ENCODE measurements at places on chromosomes 4 and X. TPM values are rescaled to one million over a fixed set of nuclear protein-coding genes. Genes with fewer than 3 reads are reported as not detected.

DNA sequence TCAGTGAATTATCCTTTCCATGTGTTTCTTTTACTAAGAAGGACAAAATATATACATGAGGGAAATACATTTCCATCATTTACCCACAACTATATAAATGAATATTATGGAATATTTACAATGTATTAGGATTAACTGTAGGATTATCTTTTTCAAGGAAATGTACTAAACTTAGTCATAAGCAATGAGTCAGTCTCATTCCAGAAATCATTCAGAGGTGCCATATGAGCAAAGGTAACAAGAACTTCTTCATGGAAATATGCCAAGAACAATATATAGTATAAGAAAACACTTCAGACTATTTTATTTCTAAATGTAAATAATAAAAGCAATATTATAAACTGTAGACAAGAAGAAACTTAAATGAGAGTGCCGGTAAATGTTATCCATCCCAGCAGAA, 67.1 kb downstream of the USP38 start:
- H3K27ac ChIP-seq, result no peak overlapping the region
- no peak for DNase-seq
- H3K4me3 ChIP-seq, result no peak overlapping the region
- no peaks in the 10 kb centered on the region for H3K4me1 ChIP-seq
- no peaks in the 10 kb centered on the region for H3K36me3 ChIP-seq
- no peaks in the 10 kb centered on the region for H3K27me3 ChIP-seq

- no peak overlapping the region for H3K27ac ChIP-seq
- no peak overlapping the region for H3K4me3 ChIP-seq
- H3K4me1 ChIP-seq, result no peaks in the 10 kb centered on the region
- no peak for DNase-seq
- H3K27me3 ChIP-seq, result no peaks in the 10 kb centered on the region
These were observed 131.3 kb downstream of the ARHGAP10 start for GRCh38 chr4:147863111-147863747.

DNA sequence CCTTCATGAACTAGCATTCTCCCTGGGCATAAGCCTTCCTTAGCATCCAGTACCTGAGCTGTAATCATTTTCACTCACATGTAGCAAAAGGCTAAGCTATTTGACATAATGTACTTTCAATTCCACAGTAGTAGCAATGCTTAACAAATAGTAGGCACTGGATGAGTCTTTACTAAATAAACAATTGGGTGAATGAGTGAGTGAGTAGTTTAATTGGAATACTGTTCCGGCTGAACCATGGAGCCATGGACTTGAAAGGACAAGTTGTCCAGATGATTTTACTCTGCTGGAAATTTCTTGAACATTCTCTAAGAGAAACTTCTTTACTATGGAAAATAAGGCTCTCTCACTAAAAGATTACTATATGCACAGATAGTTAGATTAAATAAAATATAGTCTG, 159.3 kb downstream of the FAM47B start:
- H3K4me3 ChIP-seq, result no peak overlapping the region
- no peaks in the 10 kb centered on the region for H3K4me1 ChIP-seq
- H3K27me3 ChIP-seq, result no peaks in the 10 kb centered on the region
- no peak overlapping the region for H3K27ac ChIP-seq
- DNase-seq, result no peak

DNA sequence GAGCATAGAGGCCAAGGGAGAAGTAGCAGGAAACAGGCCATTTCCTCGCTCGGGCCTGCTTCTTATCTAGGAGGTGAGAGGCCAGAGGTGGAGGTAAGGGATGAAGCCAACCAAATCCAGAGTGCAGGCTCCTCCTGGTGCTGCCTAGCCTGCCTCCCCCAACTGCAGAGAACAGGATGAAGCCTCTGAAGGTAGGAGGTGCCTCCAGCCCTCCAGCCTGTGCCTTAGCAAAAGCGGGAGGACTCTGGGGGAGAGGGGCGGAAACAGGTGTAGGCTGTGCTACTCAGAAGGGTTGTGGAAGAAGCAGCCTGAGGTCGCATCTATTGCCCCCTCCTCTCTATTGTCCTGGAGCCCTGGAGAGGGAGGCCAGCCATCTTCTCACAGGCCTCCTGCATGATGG, 2.9 kb upstream of the MTM1 start:
- no peaks in the 10 kb centered on the region for H3K4me1 ChIP-seq
- H3K36me3 ChIP-seq, result no peaks in the 10 kb centered on the region
- no peak overlapping the region for H3K27ac ChIP-seq
- no peaks in the 10 kb centered on the region for H3K27me3 ChIP-seq
- no peak overlapping the region for H3K4me3 ChIP-seq

- no peaks in the 10 kb centered on the region for H3K27me3 ChIP-seq
- no peaks in the 10 kb centered on the region for H3K36me3 ChIP-seq
- H3K4me3 ChIP-seq, result peak overlapping the region; percentile 26
- H3K4me1 ChIP-seq, result peaks cover 6% of the 10 kb centered on the region
These were observed 15.2 kb upstream of the SCOC start for GRCh38 chr4:140358281-140358680.

GRCh38 chr4:172900900-172901299, 267.7 kb upstream of the GALNT7 start:
- peak overlapping the region; percentile 19 for H3K4me3 ChIP-seq
- no peaks in the 10 kb centered on the region for H3K4me1 ChIP-seq
- no peaks in the 10 kb centered on the region for H3K27me3 ChIP-seq
- no peak for DNase-seq
- H3K27ac ChIP-seq, result peak overlapping the region; percentile 60

DNA sequence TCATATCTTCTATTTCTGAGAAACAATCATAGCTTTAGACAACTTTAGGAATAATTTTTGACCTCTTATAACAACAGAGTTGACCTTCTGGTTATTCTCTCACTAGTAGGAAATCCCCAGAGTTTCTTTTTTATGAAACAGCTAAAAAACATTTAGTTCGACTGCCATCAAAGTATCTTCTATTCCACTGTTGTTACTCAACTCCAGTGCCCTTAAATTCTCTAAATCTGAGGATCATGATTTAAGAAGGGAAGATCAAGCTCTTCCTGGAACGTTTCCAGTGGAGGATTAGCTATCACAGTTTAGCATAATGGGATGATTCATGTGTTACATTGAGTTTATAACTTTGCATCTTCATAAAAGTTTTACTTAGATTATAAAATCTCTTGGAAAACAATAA, 134.9 kb upstream of the VEGFC start:
- H3K27me3 ChIP-seq, result no peaks in the 10 kb centered on the region
- H3K36me3 ChIP-seq, result no peaks in the 10 kb centered on the region
- H3K27ac ChIP-seq, result no peak overlapping the region

DNA sequence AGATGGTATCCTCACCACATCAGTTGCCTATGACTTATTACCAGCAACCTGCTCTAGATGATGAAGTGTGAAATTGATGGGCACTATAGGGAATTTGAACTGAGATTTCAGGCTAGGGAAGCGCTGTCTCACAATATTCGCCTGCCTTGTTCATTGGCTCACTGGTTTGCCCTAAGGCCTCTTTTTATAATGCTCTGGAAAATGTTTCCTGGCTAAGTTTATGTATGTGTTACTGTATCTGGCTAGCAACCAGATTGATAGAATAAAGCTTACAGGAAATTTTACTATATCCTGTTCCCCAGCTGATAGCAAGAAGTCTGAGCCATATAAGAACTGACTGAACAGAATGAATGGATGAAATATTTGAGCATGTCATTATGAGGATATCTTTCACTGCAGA, 71.6 kb downstream of the GSTCD start:
- H3K36me3 ChIP-seq, result peaks cover 3% of the 10 kb centered on the region
- no peak overlapping the region for H3K4me3 ChIP-seq
- DNase-seq, result no peak
- H3K27me3 ChIP-seq, result no peaks in the 10 kb centered on the region
- no peaks in the 10 kb centered on the region for H3K4me1 ChIP-seq

GRCh38 chrX:12975991-12976558, 1.2 kb downstream of the TMSB4X start:
- H3K27me3 ChIP-seq, result no peaks in the 10 kb centered on the region
- H3K27ac ChIP-seq, result peak overlapping the region; percentile 98
- peaks cover 12% of the 10 kb centered on the region for H3K36me3 ChIP-seq
- peak overlapping the region; percentile 91 for H3K4me3 ChIP-seq
- no peaks in the 10 kb centered on the region for H3K4me1 ChIP-seq

DNA sequence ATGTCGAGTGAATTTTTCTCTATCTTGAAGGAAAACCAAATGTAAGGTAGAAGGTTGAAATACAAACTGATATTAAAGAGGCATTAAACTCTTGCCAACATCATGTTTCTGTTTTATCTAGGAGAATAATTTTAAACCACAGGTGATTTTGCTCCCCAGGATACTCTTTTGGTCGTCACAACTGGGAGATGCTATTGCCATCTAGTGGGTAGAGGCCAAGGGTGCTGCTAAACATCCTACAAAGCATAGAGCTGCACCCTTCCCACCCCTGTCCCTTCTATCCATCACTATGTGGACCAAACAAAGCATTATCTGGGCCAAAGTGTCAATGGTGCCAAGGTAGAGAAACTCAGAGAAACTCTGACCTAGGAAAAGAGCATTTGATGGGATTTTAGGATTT, 154.6 kb upstream of the MAGEB2 start:
- no peak overlapping the region for H3K4me3 ChIP-seq
- no peaks in the 10 kb centered on the region for H3K4me1 ChIP-seq
- H3K36me3 ChIP-seq, result no peaks in the 10 kb centered on the region
- DNase-seq, result peak; percentile 59
- H3K27ac ChIP-seq, result no peak overlapping the region
- H3K27me3 ChIP-seq, result no peaks in the 10 kb centered on the region

GRCh38 chr4:10521424-10521823, 64.2 kb upstream of the ZNF518B start:
- H3K27ac ChIP-seq, result no peak overlapping the region
- no peaks in the 10 kb centered on the region for H3K36me3 ChIP-seq
- no peak for DNase-seq
- no peaks in the 10 kb centered on the region for H3K4me1 ChIP-seq
- no peak overlapping the region for H3K4me3 ChIP-seq

GRCh38 chr4:173522160-173522950, 7.7 kb downstream of the HAND2 start:
- no peaks in the 10 kb centered on the region for H3K36me3 ChIP-seq
- H3K4me1 ChIP-seq, result peaks cover 10% of the 10 kb centered on the region

GRCh38 chr4:823176-823760, 2.7 kb downstream of the CPLX1 start:
- H3K4me3 ChIP-seq, result no peak overlapping the region
- DNase-seq, result peak; percentile 41
- H3K36me3 ChIP-seq, result no peaks in the 10 kb centered on the region
- H3K27me3 ChIP-seq, result peaks cover 87% of the 10 kb centered on the region

Gene CRMP1
- 64.9 TPM for total RNA-seq

Gene TNIP2
- 33.5 TPM for total RNA-seq

Gene SLC6A8
- total RNA-seq, result 122 TPM

Gene FAM47A
- total RNA-seq, result not detected

Measured in endodermal cell (in vitro differentiated cells).